ENCODE measurements at places on chromosomes 3 and 15.

- DNase-seq: no peak
Measured at GRCh38 chr15:33215941-33216872, 21.7 kb upstream of the FMN1 start.

DNA sequence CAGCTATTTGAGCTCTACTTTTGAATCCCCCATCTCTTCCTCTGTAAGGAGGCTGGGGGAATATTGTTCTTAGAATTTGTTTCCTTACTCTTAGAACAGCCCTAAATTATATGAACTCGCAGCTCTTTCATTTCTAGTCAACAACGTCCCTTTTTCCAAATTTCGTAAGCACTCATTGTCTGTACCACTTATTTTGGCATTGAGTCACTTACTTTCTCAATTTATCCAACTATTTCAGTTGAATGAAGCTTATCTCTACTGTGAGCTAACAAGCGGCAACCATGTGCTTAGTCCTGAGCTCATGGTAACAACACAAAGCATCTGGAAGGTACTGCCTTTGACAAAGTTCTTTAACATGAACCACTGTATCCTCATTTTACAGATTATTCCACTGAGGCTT is 191.1 kb downstream of the GREM1 start:
- no peak for DNase-seq

DNA sequence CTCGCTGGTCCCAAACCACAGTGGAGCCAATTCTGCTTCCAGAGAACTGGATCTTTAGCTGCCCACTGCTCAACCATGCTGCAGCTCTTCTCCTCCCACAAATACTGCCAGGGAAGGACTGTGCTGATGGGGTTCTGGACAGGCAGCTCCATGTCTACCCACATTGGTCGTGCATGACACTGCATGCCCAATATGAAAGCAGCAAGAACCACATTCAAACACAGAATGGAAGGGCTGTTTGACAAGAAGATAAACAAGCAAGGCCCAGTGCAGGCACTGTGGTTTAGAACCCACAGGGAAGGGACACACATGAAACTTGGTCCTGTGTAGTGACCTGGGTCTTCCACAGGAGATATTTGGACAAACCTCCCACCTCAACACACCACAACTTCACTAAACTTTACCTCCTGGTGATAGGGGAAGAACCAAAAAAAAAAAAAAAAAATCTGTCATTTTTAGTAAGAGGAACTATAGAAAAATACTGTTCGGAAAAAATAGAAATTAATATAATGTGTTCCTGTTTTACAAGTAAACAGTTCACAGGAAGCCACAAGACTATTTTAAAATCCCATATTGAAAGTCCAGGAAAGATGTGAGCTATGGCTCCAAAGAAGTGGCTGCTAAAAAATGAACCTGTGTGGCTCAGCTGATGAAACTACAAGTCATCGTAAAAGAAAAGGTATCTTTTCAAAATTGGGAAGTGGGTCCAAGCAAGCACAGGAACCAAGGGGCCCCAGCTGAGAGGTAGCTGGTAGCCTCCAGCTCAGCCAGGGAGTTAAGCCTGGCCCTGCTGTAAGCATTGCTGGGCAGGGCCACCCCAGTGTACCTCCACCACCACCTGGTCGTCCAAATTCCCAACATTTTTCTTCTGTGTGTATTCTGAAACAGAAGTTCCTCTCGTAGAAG is 77.7 kb upstream of the ACAN start:
- DNase-seq: no peak

GRCh38 chr3:149327156-149327555 is 6.3 kb downstream of the TM4SF18 start:
- DNase-seq: no peak

Data from activated B cell treated with CpG ODN at 0.5 μM for 24 hours (primary cell).